ENCODE measurements at places on chromosomes 6 and 20.

- DNase-seq = no peak
Measured at GRCh38 chr6:2800552-2801316, 35.5 kb downstream of the WRNIP1 start.

- DNase-seq = no peak
Measured at GRCh38 chr6:167293088-167293589, 2.0 kb downstream of the UNC93A start.

GRCh38 chr20:47440857-47441773 lies 60.6 kb upstream of the NCOA3 start:
- DNase-seq = no peak

DNA sequence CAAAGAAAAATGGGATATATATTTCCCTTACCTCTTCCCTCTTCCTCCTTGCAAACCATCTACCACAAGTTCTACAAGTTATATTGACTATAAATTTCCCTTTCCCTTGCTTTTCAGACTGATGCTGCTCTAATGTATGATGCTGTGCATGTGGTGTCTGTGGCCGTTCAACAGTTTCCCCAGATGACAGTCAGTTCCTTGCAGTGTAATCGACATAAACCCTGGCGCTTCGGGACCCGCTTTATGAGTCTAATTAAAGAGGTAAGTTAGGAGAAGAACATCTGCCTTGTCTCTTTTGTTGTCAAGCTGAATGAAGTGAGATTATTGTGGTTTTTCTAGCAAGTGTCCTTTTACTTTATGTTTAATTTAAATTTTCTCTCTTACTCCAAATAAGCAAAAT lies 406.0 kb downstream of the GRIK2 start:
- no peak for DNase-seq

- DNase-seq = no peak
Measured at GRCh38 chr6:30855429-30856075, 28.8 kb upstream of the DDR1 start.

GRCh38 chr6:137148306-137149034 lies 25.0 kb downstream of the IL22RA2 start:
- DNase-seq = no peak

- DNase-seq = no peak
Measured at GRCh38 chr6:131758920-131759319, 48.1 kb upstream of the CTAGE9 start.

DNA sequence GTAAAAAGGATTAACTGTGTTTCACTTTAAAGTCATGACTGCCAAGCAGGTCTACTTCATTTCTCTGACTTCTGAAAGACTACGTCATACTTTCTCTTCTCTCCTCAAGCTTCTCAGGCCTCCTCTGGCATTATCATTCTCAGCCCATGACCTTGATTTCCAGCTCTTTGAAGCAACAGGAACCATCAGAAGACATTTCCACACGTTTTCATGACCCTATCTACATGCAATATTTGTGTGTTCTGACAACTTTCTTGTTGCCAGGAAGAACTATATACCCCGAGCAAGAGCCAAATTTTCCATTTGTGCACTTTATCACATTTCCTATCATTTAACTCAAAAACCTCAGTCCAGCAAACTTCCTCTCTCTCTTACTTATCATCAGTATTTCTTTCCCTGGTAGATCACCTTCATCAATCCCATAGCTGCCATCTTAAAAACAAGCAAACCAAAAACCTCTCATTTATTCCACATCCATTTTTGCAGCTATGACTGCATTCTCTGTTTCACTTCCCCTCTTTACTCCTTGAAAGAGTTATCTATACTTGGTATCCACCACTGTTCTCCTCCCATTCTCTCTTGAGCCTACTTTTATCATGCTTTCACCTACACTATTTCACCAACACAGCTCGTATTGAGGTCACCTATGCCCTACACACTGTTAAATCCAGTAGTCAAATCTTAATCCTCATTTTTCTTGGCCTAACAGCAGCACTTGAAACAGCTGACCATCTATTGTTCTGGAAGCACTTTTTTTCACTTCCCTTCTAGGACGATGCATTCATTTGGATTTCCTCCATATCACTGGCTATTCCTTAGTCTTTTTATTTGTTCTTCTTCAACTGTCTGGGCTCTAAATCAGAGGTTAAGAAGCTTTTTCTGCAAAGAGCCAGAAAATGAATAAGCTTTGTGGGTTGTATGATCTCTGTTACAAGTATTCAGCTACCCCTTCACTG lies 47.1 kb downstream of the STX7 start:
- DNase-seq = no peak

DNA sequence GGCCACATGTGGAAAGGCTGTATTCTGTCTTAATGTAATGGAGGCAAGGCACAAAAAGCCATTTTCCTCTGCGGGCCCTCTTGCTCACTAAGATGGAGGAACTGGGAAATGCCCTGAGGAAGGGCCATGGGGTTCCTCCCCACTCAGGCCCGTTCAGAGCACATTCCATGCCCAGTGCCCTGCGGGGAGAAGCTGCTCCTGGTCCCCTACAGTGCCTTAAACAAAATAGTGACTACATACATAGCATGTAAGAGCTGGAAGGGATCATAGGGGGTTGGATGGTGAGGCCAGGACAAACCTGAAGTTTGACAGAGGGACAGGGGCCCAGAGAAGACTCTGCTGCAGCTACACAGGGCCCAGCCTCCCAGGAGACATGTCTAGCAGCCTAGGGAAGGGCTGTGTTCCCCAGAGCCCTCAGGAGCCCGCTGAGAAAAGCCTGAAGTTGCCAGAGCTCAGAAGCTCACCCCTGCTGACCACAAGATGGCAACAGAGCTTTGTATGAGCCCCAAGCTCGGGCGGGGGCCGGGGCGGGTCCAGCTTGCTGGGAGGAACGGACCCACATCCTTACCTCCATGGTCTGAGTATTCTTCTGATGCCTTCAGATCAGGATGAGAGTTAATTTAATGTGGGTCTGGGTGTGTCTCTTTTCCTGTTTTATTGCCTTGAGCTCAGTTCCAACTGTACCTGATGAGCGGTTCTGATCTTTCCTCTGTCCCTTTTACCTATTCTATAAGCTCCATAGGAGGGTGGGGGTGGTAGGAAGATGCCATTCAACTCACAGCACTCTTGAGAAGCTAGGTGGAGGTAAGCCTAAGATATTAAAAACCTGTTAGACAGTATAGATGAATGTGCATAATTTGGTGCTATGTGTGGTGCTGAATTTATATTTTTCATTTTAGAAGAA lies 242.9 kb downstream of the CDC5L start:
- no peak for DNase-seq

- DNase-seq = no peak
Measured at GRCh38 chr6:23608931-23609435, 517.0 kb upstream of the NRSN1 start.

GRCh38 chr6:104266922-104267321 lies 592.8 kb downstream of the HACE1 start:
- DNase-seq = no peak

DNA sequence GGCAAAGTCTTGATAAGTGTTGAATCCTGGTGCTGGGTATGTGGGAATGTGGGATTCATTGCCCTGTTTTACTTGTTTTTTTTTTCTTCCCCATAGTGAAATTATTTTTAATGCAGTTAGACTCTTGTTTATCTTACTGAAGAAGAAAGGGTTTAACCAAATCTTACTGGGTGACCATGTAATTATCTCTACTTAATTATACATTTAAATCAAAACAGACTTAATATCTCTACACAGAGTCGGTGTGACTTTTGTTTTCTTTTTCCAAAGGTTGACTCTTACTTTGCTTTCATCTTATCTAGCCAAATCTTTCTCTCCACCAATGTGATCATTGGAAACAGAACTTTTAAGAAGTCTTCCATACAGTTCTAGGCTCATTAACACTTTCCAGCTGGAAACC lies 67.7 kb upstream of the DYNLRB1 start:
- DNase-seq = no peak

GRCh38 chr20:5658912-5659345 lies 91.3 kb upstream of the SHLD1 start:
- DNase-seq = peak; percentile 13
